ENCODE measurements at places on chromosomes 7 and 10. TPM values are rescaled to one million over a fixed set of nuclear protein-coding genes. Genes with fewer than 3 reads are reported as not detected.

The LOXL4 gene
- total RNA-seq: 5.2 TPM

DNA sequence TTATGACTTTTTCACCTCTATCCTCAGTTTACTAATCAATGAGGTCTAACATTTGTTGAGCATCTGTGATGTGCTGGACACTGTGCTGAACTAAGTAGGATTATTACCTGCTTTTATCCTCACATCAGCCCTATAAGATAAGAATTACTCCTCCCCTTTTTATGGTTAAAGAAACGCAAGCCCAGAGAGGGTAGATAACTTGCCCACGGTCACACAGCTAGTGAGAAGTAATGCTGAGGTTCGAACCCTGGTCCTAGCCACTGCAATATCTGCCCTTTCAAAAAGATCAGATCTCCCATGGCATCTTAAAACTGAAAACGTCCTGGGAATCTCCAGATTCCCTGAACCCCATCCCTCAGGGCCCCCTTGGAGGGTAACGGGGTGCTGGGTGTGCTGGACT, 118.3 kb downstream of the C10orf105 start:
- H3K36me3 ChIP-seq: no peaks in the 10 kb centered on the region
- peaks cover 27% of the 10 kb centered on the region for H3K4me1 ChIP-seq
- H3K27me3 ChIP-seq: no peaks in the 10 kb centered on the region
- peak overlapping the region; percentile 76 for H3K27ac ChIP-seq

The CLDN15 gene
- 8.6 TPM for total RNA-seq

DNA sequence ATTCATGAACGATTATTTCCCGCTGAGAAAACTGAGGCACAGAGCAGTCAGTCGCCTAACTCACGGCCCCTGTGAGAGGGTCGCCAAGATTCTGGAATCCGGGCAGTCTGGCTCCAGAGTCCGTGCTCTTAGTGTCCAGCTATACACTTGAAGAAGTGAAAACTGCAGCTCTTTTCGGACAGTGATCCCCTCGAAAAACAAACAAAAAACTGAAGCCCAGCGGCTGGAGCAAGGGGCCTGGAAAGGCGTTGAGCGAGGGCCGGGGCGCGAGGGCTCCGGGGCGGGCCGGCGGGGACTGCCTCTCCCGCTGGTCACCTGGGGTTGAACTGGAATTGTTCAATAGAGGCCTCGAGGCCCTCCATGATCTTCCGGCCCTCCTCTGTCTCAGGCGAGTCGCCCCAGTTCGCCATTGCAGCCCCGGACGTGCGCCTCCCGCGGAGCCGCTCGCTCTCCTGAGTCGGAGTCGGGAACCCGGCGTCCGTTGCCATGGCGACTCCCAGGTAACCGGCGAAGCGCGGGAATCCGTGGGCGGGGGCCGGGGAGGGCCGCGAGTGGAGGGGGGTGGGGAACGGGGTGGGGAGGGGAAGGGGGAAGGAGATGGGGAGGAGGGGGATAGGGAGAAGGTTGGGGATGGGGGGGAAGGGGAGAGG, 881 bp downstream of the C10orf67 start:
- H3K4me1 ChIP-seq: peaks cover 7% of the 10 kb centered on the region
- no peaks in the 10 kb centered on the region for H3K27me3 ChIP-seq

DNA sequence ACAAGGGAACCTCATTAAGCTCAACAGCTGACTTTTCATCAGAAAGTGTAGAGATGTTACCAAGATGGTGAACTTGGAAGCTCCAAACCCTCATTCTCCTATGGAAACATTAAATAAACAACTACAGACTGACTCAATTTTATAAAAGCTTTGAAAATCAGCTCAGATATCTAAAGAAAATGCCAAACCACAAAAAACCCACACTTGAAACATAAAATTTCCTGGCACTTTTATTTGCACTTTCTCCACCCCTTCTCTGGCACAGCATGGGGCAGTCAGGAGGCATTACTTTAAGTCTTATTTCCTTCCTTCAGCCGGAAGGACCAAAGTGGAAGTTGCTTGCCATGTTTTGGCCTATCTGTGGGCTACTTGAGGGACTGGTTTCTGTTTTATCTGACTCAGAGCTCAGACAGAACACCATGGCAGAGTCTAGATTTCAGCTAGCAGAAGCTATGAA, 114.7 kb downstream of the ODAD2 start:
- no peak for DNase-seq
- H3K36me3 ChIP-seq: no peaks in the 10 kb centered on the region
- H3K4me3 ChIP-seq: no peak overlapping the region
- no peak overlapping the region for H3K27ac ChIP-seq

- H3K27me3 ChIP-seq: no peaks in the 10 kb centered on the region
- H3K4me3 ChIP-seq: no peak overlapping the region
- peaks cover 32% of the 10 kb centered on the region for H3K36me3 ChIP-seq
- DNase-seq: no peak
- H3K27ac ChIP-seq: no peak overlapping the region
- no peaks in the 10 kb centered on the region for H3K4me1 ChIP-seq
Observed at GRCh38 chr7:98241674-98242241, 10.3 kb downstream of the TECPR1 start.

The WNT8B gene
- not detected for total RNA-seq

Measured in vagina (tissue), 2 donors.